ENCODE measurements at places on chromosomes 5 and 9.

DNA sequence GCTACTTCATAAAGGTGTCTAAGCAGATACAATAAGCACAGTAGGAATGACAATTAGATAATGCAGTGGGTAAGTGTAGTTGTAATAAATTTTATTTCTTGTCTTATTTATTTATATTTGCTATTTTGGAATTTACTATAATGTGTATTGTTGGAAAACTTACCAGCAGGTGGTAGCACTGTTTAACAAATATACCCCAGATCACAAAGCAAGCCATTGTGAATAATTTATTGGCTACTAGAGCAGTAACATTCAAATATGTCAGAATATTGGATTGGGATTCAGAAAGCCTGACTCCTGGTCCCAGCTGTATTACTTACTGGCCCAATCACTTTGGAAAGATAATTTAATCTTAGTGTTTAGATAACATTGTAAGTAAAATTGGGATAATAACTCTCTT is 78.0 kb downstream of the ISOC1 start:
- no peak for DNase-seq

DNA sequence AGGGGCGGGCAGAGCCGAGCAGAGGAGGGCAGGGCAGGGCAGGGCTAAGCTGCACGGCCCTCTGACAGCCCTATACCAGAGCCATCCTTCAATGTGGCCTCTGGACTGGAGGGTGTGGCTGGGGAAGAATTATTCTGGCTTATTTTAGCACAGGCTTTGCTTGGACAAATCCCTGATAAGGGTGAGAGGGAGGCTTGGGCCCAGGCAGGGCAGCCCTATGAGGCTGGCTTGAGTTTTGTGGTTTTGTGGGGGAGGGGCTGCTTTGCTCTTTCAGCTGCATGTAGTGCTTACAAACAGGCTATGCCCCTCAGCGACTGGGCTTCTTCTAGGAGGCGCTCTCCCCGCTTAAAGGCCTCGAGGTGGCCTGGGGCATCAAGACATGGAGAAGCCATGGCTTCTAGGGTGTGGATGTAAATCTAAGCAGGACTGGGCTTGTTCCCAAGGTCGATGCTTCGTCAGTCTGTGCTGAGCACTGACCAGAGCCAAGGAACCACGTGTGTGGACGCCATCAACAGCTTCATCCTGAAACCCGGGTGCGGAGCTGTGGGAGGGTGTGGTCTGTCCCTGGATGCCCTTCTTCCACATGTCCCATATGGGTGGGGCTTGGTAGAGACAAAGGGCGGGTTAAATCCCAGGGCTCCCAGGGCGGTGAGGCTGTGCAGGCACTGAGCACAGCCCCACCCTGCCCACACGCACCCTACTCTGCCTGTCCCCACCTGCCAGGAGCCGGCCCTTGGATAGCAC is 45.7 kb upstream of the IPPK start:
- no peak for DNase-seq

DNA sequence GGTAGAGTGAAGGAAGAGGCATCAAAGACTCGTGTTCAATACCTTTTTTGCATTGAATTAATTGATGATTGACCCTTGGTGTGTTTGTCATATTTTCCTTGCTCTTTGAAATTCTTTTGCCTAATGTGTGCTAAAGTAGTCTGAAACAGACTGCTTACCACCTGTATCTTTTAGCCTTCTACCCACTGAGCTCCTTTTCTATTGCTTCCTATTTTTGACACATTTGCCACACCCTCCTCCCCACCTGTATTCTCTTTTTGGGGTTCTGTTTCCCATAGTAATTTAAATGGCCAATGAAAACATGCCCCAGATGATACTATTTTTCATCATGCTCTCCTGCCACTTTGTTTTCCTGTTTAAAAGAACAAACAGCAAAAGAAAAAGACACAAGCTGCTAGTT is 78.5 kb downstream of the ZCCHC7 start:
- no peak for DNase-seq

- DNase-seq, result no peak
These were observed 237.8 kb upstream of the NMUR2 start for GRCh38 chr5:152642880-152643279.

GRCh38 chr9:35691334-35691650 is 1.6 kb upstream of the TPM2 start:
- DNase-seq, result no peak

DNA sequence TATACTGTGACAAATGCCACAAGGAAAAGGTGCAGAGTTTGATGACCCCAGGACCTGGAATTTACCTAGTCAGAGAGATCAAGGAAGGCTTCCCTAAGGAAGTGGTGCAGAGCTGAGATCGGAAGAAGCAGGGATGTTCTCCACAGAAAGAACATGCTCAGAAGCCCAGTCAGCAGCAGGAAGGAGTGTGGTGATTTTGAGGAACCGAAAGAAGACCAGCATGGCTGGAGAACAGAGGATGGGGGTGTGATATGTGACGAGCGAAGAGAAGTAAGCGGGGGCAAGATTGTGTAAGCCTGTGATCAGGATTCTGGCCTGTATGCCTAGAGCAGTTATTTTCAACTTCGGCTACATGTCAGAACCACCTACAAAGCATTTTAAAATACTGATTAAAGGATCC is 18.7 kb upstream of the PIK3R1 start:
- DNase-seq, result no peak

- no peak for DNase-seq
These were observed 2.9 kb downstream of the KLHL3 start for GRCh38 chr5:137733006-137733405.

GRCh38 chr9:117097761-117098160 is 317.1 kb downstream of the ASTN2 start:
- no peak for DNase-seq

DNA sequence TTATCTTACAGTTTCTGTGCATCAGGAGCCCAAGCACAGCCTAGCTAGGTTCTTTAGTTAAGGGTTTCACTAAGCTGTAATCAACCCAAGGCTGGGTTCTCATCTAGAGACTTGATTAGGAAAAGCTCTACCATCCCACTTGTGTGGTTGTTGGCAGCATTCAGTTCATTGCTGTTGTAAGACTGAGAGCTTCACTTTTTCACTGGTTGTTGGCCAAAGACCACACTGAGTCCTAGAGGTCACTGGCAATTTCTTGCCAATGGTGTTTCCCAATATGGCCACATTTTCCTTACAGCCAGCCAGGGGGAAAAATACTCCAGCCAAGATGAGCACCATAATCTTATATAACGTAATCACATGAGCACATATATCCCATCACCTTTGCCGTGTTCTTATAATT is 74.3 kb downstream of the SMIM15 start:
- no peak for DNase-seq

- DNase-seq, result no peak
These were observed 215.1 kb upstream of the DAPK1 start for GRCh38 chr9:87282538-87282937.

- no peak for DNase-seq
These were observed 44.7 kb downstream of the DIAPH1 start for GRCh38 chr5:141574122-141574510.

Data from NCI-H2081 treated with DMSO at 0.1 percent for 48 hours (cell line).